GM13976 (cell line): ENCODE measurements at places on chromosomes 4 and X.
A peak's percentile ranks its signal among the peaks of the same experiment; 100 is the strongest.

DNA sequence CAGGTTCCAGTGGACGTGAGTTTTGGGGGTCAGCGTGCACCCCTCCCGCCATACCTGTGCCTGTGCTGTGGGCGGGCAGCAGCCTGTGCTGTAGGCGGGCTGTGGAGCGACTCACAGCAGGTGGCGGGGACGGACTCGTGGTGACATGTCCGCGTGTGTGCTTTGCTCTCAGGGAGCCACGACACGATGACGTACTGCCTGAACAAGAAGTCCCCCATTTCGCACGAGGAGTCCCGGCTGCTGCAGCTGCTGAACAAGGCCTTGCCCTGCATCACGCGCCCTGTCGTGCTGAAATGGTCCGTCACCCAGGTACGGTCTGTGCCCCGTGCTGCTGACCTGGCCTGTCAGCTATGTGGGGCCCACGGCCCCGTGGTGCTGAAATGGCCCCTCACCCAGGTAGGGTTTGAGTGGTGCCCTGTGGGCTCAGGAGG lies 7.4 kb downstream of the PLCXD1 start:
- no peak for DNase-seq

GRCh38 chr4:76896614-76897535 lies 1.1 kb downstream of the SOWAHB start:
- peak; percentile 58 for DNase-seq

DNA sequence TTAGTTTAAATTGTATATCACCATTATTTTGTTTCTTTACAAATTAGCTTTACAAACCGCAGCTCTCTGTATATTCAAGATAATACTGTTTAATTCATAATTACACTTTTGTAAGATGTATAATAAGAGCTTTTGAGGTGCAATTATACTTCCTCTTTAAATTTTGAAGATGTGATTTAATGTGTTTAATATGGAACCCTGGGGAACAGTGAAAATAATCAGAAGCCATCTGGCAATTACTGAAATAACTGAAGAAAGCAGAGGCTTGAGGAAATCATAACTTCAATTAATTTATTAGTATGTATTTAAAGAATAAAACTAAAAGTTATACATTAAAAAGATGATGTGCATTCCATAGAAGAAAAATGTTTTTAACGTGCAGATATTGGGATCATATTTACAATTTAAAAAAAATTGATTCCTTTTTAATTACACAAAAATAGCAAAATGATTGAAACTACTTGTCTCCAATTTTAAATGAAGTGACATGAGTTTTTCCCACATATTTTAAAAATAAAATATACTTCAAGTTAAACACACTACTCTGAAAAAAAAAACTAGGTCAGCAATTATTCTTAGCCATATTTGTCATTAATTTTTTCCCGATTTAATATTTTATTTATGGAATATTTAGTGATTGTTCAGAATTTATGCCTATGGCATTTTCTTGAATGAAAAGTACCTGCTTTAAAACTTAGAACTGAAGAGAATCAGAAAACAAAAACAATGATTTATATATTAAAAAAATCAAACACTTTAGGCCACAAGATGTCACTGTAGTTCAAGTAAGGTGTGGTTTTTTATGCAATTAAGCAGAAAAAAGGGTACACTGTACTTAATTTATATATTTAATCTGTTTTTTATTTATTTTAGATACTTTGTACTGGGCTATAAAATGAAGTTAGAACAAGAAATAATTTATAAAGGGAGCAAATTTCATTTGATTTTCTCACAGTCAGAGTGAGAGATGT lies 942.7 kb upstream of the NDST4 start:
- DNase-seq = no peak

DNA sequence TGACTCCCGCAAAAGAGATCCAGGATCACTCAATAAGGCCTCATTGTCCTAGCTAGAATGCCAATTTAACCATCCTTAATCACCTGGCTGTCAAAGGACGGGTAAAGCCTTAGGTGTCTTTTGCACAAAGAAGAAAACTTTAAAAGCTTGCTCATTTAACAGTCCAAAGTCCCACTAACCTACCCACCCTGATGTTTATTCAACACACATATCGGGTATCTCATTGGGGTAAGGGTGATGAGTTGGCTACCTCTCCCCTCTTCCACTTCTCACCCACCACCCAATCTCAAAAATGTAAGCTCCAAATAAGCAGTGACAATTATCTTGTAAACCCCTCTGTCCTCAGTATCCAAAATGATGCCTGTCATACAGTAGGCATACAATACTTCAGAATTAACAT lies 988 bp upstream of the SRD5A3 start:
- DNase-seq = no peak

DNA sequence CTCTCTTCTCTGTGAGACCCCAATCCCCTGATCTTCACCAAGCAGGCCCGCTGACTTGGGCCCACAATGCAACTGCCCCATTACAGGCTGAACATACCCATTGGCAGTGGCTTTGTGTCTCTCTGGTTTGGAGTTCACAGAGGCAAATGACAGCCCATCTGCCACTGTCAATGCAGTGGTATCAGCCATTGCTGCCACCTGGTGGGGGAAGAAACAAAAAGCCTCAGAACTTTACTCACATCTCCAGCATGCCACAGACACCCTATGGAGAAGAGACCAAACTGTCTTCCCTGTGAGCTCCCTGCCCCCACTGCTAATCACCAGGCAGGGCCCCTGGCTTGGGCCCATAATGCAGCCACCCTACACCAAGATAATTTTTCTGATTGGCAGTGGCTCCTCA lies 729.3 kb upstream of the ACTRT1 start:
- peak; percentile 20 for DNase-seq

- DNase-seq = no peak
Observed at GRCh38 chr4:124157396-124158083, 555.0 kb downstream of the ANKRD50 start.
